ENCODE measurements at places on chromosomes 7 and 10.

DNA sequence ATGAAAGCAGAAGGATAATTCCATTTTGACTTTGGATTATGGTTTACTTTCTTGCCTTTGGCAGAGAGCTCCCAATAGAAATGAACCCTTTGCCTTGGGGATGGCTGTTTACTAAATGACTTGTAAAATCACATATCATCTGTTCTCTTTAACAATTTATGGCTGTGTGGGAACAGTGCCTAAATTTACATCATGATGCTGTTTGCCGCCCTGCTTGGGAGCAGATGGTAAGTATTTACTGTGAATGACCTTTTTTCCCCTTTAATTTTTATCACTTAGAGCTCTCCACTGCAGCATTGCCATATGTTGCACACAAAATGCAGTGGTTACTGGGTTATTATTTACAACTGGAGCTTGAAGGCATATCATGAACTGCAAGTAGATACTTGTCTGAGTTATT is 13.4 kb downstream of the HEPACAM2 start:
- DNase-seq: no peak

DNA sequence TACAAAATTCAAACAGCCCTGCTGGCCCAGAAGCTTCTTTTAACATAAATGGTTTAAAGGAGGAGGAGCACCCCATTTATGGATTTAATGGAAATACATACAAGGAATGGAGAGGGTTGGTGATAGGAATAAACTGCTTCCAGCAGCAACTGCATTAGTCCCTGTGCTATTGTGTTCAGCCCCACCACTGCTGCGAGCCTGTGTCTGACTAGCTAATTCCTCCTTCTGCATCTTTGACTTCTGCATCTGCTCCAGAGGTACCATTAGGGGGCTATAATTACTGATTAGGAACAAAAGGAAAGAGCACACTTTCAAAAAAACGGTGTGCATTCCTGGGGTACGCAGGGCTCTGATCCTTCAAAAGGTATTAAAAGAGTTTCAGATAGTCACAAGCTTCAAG is 24.8 kb downstream of the CDCA7L start:
- DNase-seq: no peak

GRCh38 chr7:150370612-150371071 is 2.0 kb downstream of the REPIN1 start:
- DNase-seq: no peak

DNA sequence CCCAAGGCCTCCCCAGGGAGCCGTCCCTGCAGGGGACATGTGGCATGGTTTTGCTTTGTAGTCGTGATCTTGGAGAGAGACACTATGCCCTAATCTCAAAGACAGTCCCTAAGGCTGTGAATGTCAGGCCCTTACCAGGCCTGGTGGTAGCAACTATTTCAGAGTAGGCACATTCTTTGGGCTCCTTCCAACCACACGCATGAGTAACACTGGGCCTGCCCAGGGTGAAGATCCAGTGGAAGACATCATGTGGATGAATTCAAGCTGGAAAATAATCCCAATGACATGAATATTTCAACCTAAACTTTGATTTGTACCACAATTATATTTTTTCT is 39.5 kb upstream of the INSIG1 start:
- DNase-seq: peak; percentile 14

- no peak for DNase-seq
Observed at GRCh38 chr7:18577096-18577771, 81.7 kb downstream of the HDAC9 start.

GRCh38 chr10:72333112-72334015 is 21.4 kb downstream of the DNAJB12 start:
- DNase-seq: no peak

DNA sequence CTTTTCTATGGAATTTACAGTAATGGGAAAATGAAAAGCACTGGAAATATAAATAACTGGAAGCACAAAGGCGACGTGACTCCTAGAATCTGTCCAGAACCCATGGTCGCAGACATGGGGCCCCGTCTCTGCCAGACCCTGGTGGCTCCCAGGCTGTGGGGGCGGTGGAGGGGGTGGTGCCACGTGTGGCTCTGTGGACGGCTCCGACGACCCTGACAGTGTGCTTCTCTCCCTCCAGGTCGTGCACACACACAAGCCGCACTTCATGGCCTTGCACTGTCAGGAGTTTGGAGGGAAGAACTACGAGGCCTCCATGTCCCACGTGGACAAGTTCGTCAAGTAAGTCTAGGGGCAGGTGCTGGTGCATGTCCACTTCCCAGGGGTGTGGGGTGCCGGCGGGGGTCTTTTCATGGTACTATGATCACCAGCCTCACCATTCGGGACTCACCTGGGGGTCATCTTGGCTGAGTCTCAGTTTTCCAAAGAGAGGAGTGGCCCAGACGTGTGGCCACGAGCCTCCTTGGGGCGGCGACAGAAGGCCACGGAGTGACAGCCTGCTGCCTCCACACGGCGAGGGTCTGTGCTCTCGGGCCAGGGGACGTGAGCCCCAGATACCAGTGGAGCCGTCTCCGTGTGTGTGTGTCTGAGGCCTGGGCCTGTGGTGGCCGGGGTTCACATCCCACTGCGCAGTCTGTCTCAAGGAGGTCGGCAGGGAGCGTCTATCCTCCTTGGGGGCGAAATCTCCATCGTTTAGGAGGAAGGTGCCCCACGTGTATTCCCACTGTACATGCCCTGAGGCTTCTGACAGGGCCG is 108.2 kb downstream of the INPP5A start:
- no peak for DNase-seq

DNA sequence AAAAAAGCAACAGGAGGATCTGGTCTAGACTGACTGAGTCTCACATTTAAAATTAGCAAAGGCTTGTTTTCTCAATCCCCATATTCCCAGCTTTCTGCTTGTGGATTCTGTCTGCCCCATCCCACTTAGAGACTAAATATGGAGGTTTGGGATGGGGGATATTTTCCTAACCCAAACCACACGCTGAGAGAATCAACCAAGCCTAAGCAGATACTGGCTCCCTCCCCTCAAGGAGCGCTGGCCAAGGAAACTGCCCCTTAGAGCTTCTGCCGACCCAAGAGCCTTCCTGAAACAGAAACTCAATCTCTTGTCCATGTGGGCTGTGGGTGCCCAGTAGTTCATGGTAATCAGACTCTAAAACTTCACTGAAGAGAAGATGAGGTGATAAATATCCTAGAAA is 3.9 kb downstream of the FFAR4 start:
- no peak for DNase-seq

DNA sequence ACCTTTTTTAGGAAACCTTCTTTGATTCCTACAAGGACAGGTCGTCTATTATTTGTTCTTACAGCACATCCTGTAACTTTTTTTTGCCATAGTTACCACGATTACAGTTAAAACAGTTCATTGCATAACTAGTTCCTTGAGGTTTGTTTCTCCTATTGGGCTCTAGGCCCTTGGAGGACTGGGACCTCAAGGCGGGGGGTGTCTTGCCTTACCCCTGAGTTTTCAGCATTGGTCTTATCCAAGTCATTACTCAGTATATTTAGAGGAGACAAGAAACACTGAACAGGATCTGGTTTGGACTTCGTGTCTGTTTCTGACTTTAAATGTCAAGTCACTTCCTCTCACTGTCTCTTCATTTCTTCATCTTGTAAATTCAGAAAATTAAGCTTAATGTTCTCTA is 369.8 kb downstream of the SDK1 start:
- DNase-seq: no peak

DNA sequence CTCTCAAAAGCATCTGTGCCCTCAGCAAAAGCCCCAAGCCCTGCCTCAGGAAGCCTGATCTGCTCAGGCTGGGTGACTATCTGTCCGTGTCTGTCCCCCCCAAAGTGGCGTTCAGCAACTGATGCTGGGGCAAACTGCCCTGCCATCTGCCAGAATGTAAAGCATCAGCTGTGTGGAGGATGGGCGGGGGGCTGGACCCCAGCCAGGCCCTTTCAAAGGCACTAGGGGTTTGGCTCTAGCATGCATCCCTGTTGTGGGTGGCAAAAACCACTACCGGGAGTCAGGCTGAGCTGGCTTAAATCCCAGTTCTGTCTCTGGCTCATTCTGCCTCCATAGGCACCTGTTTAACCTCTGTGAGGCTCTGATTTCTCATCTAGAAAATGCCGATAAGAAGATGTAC is 35.5 kb downstream of the GPRIN2 start:
- peak; percentile 96 for DNase-seq

DNA sequence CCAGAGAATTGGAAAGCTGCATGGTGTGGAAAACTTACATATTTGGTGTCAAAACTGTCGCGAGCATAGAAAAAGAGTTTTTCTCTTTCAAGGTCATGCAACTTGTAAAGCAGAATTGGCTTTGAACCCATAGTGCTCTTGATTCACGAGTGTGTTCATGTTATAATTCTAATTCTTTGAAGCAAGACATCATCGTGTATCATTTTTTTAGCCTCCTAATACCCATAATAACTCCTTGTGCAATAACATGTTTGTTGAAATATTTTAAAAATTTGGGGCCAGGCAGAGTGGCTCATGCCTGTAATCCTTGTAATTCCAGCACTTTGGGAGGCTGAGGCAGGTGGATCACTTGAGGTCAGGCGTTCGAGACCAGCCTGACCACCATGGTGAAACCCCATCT is 4.2 kb downstream of the CCL24 start:
- no peak for DNase-seq

- DNase-seq: no peak
Observed at GRCh38 chr7:42233695-42234331, 3.2 kb downstream of the GLI3 start.

GRCh38 chr7:122219253-122219865 is 75.3 kb upstream of the AASS start:
- peak; percentile 22 for DNase-seq

DNA sequence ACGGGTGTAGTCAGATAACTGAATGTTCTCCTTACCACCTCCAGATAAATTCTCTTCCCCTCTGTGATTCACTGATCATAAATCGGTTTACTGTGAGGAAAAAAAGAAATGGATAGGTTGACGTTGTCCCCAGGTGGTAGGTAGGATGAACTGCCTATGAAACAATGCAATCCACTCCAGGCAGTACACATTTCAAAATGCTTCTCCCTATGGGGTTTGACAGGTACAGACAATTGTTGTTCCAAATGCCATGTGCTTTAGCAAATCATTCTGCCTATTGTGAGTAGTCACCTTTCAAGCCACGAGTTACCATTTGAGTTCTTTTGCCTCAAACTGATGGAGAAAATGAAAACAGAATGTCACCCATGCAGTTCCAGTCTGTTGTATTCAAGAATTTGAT is 21.8 kb downstream of the VIM start:
- DNase-seq: no peak

DNA sequence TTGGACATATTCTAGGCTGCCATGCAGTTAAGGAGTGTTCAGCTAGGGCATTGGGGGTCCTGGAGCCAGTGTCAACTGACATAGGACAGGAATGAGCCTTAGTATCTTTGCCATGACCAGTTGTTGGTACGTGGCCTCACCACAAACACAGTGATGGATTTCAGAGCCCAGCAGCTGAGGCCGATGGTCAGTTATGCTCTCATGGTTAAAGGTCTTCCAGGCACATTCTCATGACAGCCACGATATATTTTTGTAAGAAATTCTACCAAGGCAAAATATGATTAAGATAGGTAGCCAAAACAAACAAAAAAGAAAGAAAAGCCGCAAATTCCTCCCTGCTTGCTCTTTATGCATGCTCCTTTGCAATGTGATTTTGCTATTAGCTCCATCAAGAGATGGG is 47.8 kb downstream of the CDHR3 start:
- DNase-seq: no peak

- DNase-seq: no peak
Observed at GRCh38 chr10:103232131-103232673, 13.5 kb upstream of the RPEL1 start.

DNA sequence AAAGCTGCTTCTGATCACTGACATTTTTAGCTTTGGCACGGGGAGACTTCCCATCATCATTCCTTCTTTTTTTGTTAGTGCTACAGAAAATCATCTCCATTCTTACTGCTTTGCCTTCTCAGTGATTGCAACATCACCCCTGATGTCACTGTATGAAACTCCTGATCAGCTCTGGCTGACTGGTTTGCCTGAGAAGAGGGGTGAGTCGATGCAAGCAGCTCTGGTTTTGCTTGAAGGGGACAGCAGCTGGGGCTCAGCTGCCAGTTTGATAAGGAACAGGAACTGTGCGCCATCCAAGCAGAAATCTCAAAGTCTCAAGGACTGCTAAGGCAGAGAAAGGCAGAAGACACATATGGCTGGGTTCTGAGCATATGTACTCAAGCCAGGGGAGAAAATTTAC is 808.5 kb upstream of the CELF2 start:
- peak; percentile 2 for DNase-seq

- DNase-seq: no peak
Observed at GRCh38 chr7:101953248-101953819, 135.9 kb downstream of the CUX1 start.

DNA sequence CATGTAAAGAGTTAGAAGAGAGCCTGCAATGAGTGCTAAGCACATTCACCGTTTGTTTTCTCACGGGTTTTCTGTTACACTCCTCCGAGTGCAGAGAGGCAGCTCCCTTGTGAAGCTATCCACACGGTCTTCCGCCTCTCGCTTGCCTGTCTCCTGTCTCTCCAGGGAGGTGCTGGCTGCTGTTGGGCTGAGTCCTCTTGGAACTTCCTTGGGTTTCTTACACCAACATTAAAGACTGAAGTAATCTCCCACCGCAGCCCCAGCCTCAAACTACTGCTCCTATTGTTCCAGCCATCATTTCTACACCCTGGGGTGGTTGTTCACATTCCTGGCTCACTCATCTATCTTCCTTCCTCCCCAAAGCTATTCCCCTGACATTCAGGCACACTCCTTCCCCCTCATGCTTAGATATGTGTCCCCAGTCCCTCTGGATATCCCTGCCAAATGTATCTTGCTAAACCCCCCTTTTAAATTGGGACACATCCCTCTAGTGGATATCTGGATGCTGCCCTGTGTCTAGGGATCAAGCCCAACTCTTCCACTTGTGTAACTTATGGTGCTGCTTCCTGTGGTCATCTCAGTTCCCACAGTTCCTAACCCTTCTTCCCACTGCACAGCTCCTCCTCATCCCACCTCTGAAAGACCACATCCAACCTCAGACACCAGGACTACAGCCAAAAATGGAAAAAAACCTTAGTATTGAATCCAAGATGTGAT is 14.1 kb downstream of the ESYT2 start:
- DNase-seq: no peak

DNA sequence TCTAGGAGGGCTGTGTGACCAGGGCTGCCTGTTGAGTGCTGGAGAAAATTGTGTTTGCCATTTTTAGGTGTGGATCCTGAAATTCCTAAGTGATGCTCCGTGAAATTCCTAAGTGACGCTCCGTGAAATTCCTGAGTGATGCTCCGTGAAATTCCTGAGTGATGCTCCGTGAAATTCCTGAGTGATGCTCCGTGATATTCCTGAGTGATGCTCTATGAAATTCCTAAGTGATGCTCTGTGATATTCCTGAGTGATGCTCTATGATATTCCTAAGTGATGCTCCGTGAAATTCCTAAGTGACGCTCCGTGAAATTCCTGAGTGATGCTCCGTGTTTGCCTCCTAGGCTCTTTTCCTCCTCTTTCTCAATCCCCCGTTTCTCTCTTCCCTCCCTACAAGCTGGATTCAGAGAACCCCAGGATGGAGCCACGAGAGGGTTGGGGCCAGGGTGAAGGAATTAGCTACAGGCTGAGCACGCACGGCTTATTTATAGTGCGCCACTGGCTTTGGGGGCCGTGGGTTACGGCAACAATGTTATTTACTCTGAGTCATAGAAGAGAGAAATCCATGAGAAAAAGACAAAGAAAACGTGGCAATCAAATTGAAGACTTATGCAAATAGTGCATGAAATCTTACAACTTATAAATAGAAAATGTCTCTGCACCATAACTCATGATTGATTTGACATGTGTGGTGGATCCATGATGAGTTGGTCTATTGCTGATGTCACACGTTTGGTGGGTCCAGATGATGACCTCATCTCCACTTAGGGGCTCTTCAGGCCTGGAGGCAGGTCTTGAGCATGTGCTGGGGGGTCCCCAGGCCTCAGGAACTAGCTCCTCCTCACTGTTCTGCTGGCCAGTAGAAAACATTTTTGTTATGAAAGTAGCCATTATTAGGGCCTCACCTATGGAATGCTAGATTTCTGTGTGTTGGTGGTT is 224.6 kb downstream of the WDR37 start:
- DNase-seq: no peak
